T-helper 1 cell (primary cell): ENCODE measurements at places on chromosomes 3 and 15.

DNA sequence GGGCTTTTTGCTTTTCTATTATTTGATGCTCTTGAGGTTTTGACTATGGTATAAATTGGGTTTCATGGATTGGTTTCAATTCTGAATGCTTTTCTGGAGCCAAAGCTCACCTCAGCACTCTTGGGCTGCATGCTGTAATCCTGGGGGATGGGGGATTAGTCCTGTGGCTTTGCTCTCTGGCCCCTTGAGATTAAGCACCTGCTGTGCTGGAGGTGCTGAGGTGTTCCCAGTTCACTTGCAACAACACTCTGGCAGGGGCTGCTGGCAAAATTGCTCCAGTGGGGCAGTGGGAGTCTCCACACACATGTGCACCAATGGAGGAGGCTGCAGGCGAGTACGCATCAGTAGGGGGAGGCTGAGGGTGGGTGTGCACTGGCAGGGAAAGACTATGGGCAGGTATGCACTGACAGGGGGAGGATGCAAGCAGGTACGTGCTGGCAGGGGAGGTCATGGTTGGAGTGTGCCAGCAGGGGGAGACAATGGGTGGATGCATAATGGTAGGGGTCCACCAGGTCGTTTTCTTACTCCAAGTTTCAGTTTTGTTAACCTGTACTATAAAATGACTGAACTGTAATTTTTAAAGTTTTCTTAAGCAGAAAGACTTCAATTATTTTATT lies 489.2 kb downstream of the FGF12 start:
- no peak for DNase-seq

DNA sequence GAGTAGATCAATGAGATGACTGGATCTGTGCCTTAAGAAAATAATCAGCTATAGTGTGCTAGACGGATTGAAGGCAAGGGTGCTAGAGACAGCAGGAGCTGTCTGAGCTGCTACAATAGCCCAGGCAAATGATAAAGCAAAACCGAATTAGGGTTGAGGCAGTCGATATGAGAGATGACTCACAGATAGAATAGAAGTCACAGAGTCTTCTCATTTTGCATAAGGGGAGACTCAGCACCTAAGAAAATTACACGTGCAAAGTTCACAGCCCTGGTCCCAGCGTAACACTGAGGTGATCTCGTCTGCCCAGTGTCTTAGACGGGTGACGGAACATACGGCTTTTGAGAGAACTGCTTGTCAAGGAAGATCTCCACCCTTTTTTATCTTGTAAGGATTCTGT lies 11.6 kb downstream of the LPP start:
- DNase-seq: no peak

DNA sequence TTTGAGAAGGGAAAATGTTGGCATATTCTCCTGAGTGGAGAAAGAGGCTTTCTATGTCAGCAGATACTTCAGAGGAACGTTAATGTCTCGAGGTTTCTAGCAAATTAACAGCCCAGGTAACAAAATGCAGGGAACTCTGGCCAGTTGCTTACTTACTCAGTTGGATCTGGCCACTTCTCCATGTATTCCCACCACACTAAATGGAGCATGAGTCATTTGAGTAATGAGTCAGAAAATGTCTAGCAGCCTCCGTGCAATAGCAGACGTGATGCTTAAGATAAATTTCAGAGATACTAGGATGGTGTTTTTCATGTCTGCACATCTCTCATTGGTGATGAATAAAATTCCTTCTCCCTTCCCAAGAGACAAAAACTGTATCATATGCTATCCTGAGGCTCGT lies 671.5 kb downstream of the FHIT start:
- no peak for DNase-seq

DNA sequence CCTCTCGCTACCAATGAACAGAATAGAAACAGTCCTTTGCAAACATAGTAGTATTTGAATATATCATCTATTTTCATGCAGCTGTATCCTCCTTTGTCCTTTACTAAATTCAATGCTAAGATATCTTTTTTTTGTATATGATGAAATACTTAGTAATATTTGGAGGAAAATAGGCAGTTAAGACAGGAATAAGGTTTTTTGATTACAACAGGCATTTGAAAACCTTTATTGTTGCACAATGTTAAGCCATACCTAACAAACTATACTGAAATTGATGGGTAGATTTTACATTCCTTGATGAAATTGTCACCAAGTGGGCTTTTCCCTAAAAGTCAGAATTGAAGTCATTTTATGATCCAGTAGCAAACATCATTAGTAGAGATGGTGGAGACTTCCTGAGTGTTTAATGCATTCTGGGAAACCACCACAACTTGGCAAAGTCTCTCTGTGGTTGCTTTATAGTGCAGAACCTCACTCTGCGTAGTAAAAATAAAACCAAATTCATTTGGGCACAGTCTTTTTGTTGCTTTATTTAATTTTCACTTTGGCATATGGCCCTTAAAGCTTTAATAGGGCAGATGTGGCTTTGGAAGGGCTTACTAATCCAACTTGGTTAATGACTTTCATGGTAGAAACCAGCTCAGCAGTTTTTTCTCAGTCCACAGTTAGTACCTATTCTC lies 216.0 kb downstream of the DIPK2A start:
- DNase-seq: no peak

DNA sequence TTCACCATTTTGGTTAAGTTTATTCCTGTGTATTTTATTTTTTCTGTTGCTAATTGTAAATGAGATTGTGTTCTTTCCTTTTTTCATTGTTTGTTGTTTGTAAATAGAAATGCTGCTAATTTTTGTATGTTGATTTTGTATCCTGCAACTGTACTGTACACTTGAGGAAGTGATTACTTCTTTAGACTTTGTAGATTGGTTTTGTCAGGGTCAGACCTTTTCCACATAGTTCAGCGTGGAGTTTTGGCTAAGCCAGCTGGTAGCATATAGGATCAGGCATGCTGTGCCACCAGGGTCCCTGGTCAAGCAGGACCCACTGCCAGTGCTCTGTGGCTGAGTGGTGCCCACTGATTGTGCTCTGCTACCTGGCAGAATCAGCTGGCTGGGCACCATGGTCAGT lies 80.1 kb downstream of the CD200 start:
- no peak for DNase-seq

DNA sequence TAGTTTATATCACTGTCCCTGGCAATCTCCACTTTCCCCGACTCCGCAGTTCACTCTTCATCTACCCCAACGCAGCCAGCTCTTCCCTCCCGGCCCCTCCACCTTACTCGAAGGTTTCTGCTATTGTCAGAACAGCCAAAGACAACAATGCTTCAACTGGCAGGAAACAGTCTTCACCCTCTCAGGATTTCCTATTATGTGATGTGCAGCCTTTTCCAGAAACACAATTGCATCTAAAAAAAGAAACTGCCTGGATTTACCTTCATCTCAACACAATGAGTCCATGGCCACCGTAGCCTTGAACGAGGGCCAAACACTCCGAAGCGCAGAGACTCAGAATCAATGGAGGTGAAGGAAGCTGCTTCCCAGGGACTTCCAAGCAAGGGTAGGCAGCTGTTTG lies 182.1 kb upstream of the TSC22D2 start:
- no peak for DNase-seq

DNA sequence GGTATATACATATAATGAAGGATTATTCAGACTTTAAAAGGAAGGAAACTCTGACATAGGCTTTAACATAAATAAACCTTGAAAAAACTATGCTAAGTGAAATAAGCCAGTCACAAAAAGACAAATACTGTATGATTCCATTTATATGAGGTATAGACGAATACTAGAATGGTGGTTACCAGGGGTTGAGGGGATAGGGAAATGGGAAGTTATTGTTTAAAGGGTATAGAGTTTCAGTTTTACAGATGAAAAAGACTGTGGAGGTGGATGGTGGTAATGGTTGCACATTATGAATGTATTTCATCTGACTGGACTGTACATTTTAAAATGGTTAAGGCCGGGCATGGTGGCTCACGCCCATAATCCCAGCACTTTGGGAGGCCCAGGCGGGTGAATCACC lies 41.7 kb downstream of the FRMD5 start:
- DNase-seq: no peak

DNA sequence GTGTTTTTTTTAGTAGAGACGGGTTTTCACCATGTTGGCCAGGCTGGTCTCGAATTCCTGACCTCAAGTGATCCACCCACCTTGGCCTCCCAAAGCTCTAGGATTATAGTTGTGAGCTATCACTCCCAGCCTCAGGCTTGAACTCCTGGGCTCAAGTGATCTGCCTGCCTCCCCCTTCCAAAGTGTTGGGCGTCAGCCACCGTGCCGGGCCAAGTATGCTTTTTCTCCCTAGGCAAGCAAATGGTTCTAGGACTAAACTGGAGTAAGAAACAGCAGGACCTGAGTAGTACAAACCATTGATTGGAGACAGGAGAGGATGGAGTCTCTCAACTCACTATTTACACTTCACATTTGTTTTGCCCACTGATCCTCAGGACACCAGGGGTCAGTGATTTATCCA lies 4.6 kb upstream of the PTPN9 start:
- DNase-seq: no peak

- DNase-seq: no peak
Observed at GRCh38 chr15:91101608-91101920, 1.5 kb downstream of the SV2B start.

GRCh38 chr3:134598763-134599545 lies 51.9 kb downstream of the KY start:
- no peak for DNase-seq

DNA sequence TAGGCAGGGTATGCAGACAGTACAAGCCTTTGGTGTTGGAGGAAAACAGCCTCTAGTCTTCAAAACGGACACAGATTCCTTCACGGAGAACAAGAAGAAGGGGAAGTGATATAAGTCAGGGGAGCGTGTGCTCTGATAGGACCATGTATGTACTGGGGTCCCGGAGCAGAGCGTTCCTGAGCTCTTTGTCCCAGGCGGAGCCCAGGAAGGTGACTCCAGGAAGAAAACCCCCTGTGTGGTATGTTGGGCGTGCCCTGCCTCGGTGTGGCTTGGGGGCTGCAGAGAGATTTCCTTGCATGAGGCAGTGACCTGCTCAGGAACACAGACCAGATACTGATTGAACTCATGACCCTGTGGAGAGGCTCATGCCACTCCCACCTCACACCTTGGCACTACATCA lies 21.7 kb downstream of the MELTF start:
- no peak for DNase-seq

DNA sequence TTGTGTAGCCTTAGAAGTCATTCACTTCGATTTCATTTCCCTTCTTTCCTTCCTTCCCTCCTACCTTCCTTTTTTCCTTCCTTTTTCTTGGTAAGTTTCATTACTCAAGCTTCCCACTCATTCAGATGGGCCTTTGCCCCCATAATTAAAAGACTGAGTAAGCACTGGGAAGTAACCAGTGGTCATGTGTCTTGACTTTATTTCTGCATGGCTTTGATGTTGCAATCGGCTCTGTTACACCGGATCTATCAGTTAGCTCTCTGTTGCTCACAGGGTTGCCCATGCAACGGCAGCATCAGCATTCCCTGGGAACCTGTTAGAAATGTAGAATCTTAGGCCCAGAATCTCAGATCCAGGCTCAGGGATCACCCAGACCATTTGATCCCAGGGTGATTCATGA lies 25.6 kb upstream of the LARS2 start:
- DNase-seq: no peak

- DNase-seq: no peak
Observed at GRCh38 chr3:150145659-150146058, 175.0 kb upstream of the PFN2 start.

GRCh38 chr3:139957844-139958243 lies 22.9 kb downstream of the CLSTN2 start:
- no peak for DNase-seq

DNA sequence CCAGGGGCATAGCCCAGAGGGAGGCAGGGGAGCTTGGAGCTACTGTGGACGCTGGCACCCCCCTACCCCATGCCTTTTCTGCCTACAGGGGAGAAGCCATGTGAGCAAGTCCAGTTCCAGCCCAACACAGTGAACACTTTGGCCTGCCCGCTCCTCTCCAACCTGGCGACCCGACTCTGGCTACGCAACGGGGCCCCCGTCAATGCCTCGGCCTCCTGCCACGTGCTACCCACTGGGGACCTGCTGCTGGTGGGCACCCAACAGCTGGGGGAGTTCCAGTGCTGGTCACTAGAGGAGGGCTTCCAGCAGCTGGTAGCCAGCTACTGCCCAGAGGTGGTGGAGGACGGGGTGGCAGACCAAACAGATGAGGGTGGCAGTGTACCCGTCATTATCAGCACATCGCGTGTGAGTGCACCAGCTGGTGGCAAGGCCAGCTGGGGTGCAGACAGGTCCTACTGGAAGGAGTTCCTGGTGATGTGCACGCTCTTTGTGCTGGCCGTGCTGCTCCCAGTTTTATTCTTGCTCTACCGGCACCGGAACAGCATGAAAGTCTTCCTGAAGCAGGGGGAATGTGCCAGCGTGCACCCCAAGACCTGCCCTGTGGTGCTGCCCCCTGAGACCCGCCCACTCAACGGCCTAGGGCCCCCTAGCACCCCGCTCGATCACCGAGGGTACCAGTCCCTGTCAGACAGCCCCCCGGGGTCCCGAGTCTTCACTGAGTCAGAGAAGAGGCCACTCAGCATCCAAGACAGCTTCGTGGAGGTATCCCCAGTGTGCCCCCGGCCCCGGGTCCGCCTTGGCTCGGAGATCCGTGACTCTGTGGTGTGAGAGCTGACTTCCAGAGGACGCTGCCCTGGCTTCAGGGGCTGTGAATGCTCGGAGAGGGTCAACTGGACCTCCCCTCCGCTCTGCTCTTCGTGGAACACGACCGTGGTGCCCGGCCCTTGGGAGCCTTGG lies 5.6 kb downstream of the CIB1 start:
- DNase-seq: no peak

DNA sequence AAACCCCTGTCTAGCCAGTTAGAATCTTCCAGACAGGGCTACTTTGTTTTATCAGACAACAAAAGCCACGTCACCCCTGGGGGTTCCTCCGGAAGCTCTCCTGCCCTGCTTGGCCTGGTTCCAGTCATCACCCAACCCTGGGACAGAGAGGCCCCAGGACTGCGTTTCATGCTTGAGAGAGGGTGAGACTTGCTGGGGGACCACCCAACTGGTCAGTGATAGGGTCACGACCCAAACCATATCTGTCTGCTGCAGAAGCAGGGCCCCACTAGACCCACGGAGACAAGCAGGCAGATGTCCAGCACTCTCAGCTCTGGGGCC lies 1.2 kb downstream of the NT5DC2 start:
- no peak for DNase-seq

- no peak for DNase-seq
Observed at GRCh38 chr3:152021951-152022461, 148.6 kb downstream of the SUCNR1 start.

- no peak for DNase-seq
Observed at GRCh38 chr15:96360581-96361308, 30.2 kb downstream of the NR2F2 start.

DNA sequence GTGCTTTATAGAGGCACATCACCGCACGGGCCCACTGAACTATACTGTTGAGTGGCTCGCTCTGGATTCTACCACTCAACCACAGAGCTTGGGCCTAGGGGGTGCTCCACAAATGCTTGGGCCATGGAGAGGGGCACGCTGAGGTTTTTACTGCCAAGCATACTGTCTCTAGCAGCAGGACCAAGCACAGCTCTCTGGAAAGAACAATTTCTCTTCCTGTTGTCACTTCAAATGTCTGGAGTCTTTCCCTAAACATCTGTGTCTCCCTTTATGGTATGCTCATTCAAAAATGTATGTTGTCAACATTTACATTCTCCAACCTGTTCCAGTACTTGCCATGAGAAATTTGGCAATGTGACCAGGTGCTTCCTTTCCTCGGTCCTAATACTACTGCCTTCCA lies 114.7 kb upstream of the TPM1 start:
- no peak for DNase-seq

GRCh38 chr15:57309856-57310760 lies 66.2 kb upstream of the CGNL1 start:
- no peak for DNase-seq

- no peak for DNase-seq
Observed at GRCh38 chr3:113498221-113499005, 16.5 kb downstream of the SPICE1 start.
